Breast epithelium (tissue), 4 donors: ENCODE measurements at places on chromosomes 4 and X. TPM values are rescaled to one million over a fixed set of nuclear protein-coding genes. Genes with fewer than 3 reads are reported as not detected.

DNA sequence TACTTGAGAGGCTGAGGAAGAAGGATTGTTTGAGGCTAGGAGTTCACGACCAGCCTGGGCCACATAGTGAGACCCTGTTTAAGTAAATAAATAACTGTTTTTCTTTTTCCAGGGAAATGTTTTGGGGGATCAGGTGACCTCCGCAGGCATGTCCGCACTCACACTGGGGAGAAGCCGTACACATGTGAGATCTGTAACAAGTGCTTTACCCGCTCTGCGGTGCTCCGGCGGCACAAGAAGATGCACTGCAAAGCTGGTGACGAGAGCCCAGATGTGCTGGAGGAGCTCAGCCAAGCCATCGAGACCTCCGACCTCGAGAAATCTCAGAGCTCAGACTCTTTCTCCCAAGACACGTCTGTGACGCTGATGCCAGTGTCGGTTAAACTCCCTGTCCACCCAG lies 30.5 kb downstream of the ZBTB49 start:
- no peak overlapping the region for H3K27ac ChIP-seq
- no peak overlapping the region for H3K4me3 ChIP-seq
- H3K36me3 ChIP-seq = no peaks in the 10 kb centered on the region

GRCh38 chrX:10923466-10923865 lies 187.7 kb upstream of the HCCS start:
- H3K27ac ChIP-seq = no peak overlapping the region
- DNase-seq = no peak
- H3K4me1 ChIP-seq = no peaks in the 10 kb centered on the region
- no peaks in the 10 kb centered on the region for H3K36me3 ChIP-seq

DNA sequence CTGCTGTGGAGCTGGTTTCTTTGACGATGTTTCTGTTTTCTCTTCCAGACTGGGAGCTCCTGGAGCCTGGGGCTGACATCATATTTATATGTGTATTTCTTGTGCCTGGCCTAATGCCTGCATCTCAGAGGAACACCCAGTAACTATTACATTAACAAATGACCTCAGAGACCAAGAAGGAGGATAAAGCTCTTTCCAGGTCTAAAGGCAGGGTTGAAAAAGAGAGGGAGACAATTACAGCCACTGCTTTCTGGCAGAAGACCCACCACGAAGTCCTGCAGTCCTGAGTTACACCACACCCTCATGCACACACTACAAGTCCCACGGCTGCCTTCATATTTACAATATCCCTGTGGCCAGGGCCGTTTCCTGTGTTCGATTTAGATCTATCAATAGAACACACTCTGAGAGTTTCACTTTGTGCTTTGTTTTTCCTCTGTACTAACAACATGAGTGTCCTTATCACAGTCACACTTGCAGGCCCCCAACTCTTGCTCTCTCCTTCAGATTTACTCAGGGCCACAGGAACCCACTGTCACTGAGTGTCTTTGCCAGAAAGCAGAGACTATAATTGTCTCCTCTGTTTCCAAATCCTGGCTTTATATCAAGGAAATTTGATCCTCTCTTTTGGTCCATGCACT lies 535.5 kb downstream of the MID1IP1 start:
- H3K4me1 ChIP-seq = no peaks in the 10 kb centered on the region
- H3K36me3 ChIP-seq = no peaks in the 10 kb centered on the region
- no peak overlapping the region for H3K4me3 ChIP-seq

GRCh38 chr4:146029939-146030710 lies 91.5 kb upstream of the ZNF827 start:
- no peak for DNase-seq
- no peaks in the 10 kb centered on the region for H3K27me3 ChIP-seq
- no peaks in the 10 kb centered on the region for H3K4me1 ChIP-seq
- H3K36me3 ChIP-seq = no peaks in the 10 kb centered on the region
- no peak overlapping the region for H3K27ac ChIP-seq

- H3K4me1 ChIP-seq = no peaks in the 10 kb centered on the region
- H3K27me3 ChIP-seq = no peaks in the 10 kb centered on the region
- DNase-seq = no peak
- H3K36me3 ChIP-seq = no peaks in the 10 kb centered on the region
- no peak overlapping the region for H3K4me3 ChIP-seq
- H3K27ac ChIP-seq = no peak overlapping the region
Measured at GRCh38 chrX:24760363-24761000, 66.8 kb downstream of the POLA1 start.

AFM gene
- not detected for total RNA-seq

KIT gene
- total RNA-seq = 297 TPM

GABRG1 gene
- not detected for total RNA-seq

GAGE12H gene
- not detected for total RNA-seq

IL1RAPL1 gene
- total RNA-seq = 0.16 TPM

LRRC66 gene
- 0.33 TPM for total RNA-seq

MND1 gene
- total RNA-seq = not detected
